ENCODE measurements at places on chromosomes 11 and 22.

GRCh38 chr11:8252946-8253345 is 10.7 kb downstream of the LMO1 start:
- no peak for DNase-seq

GRCh38 chr11:10314199-10315072 is 9.6 kb downstream of the ADM start:
- DNase-seq: no peak

DNA sequence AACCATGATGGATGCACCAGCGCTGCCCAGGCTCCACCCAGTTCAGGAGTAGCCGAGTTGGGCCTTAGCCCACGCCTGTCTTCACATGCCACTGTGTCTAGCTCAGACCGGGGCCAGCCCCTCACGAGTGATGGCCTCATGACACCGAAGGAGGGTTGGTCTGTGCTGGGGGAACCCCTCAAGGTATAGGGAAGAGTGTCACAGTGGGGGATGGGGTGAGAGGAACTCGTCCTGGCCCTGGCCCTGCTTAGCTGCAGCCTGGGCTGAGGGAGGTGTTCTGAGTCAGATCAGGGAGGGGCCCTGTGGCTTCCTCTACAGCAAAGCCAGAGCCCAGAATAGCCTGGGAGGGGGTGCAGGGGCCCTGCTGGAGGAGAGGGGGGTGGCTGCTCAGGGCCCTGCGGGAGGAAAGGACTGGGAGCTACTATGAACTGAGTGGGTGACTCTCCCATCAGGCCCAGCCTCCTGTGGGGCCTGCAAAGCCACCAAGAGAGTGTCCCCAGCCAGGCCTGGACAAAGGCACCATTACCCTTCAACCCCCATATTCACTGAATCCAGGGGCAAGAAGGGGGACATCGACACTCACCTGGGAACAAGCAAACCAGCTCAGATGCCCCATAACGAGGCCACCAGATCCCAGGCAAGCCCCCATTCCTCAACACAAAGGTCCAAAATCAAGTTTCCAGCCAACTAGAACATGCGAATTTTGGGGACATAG is 41.2 kb downstream of the IGLL5 start:
- DNase-seq: no peak

- peak; percentile 40 for DNase-seq
Observed at GRCh38 chr22:26367402-26368245, 61.4 kb upstream of the ASPHD2 start.

- no peak for DNase-seq
Observed at GRCh38 chr22:25669253-25670069, 72.5 kb upstream of the MYO18B start.

DNA sequence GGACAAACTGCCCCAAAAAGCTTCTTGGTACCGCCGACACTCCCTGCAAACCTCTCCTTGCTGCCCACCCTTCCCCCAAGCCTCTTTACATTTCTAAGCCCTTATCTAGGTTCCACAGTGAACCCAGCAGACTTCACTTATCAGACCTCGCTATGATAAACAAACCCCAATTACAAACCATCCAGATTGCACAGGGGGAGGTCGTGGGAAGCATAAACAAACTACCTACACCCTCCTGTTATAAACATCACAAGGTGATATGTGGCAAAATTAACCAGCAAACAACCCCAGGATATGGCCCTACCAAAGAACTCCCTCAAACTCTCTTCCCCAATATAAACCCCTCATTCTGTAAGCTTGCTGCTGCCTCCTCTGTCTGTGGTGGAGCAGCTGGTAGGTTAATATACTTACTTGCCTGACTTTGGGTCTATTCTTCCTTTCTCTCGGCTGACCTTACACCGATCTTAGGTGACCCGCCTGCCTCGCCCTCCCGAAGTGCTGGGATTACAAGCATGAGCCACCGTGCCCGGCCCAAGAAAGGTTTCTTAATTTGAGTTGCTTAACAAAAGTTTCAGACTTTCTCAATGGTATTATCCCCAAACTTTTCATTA is 66.0 kb upstream of the TENM4 start:
- no peak for DNase-seq

- no peak for DNase-seq
Observed at GRCh38 chr11:79670882-79671281, 230.1 kb upstream of the TENM4 start.

- DNase-seq: no peak
Observed at GRCh38 chr11:61885166-61885778, 6.1 kb downstream of the FADS3 start.
